ENCODE measurements at places on chromosomes 7 and 10.

DNA sequence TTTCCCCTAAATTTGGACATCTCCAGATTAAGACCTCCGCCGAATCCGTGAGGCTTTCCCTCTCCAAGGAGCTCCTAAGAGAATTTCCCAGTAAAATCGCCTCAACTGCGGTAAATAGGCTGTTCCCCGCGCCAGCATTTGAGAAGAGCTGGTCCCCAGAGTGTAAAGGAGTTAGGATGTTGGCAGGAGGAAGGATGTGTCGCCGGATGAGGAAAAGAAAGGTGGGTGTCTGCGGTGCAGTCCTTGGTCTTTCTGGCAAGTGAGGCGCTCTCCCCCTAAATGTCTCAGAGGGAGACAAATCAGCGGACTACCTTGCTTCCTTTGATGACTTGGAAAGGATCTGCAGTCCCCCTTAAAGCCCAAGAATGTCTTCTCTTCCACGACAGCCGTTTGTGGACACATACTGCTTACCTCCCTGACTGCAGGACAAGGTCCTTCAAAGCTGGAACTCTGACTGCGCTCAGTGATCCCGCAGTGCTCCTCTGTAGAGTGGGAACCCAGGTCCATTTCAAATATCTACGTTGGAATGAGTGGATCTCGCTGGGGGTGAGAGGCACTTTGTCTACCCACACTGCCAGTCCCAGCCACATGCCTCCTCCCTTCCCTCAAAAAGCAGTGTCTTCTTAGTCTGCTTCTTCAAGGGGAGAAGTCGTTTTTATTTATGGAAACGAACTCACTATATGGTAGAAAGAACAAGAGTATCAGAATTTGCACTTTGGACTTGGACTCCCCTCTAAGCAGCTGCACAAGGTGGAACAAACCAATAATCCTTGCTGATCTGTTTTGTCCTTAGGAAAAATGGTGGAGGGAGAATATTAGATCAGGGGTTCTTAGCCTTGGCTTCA is 1.1 kb upstream of the DLG5 start:
- no peak for DNase-seq

- DNase-seq = no peak
These were observed 2.1 kb upstream of the MBL2 start for GRCh38 chr10:52774600-52775106.

DNA sequence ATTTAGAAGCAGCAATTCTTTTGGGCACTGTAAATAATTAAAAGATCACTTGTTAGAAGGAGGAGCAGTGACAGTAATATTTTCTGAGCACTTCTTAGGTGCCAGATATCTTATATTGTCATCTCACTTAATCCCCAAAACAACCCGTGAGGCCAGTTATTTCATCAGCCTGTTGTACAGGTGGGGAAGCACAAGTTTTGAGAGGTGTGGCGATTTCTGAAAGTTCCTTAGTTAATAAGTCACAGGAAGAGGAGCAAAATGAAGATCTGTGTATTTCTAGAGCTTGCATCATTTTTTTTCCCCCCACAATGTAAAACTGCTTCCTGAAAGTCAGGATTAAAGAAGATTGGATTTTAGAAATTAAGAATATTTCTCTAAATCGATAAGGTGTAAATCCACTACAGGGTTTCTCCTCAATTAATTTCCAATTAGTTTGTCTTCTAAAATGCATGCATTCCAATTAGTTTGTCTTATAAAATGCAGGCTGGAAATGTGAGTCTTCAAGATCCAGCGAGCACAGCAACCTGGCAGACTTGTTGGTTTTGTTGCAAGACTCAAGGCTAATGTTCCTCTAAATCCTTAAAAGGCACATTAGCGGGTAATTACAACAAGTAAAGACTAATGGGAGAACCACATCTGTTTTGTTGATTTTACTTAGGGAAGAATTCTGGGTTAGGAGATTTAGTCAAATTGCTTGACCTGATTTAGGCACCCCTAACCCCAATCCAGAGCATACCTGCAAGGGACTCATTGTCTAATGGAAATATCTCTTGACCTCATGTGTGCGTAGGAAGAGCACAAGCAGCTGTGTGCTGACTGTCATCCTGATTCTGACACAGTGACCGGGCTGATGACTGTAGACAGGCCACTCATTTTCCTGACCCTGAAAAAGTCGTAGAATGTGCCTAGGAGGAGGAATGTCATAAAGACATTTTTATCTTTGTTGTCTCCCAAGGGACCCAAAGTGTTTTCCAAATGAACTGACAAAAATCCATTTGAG is 272.0 kb downstream of the BAMBI start:
- no peak for DNase-seq

- DNase-seq = no peak
These were observed 13.7 kb upstream of the ZNF786 start for GRCh38 chr7:149104214-149104613.

DNA sequence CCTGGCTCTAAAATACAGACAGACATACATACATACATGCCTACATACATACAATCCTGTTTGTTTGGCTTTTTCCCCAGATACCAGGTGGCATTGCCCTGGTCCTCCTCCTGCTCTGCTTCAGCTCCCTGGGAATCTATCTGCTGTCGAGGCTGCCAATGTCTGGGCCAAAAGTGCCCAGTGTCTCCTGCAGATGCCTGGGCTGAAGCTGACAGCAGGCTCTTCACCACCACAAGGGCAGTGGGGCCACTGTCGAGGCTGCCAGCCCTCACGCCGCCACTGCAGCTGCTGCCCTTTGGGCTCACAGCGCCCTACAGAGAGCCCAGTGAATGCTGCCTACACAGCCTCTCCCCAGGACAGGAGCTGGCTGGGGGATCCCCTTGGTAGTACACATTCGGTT is 18.0 kb upstream of the STN1 start:
- DNase-seq = no peak

DNA sequence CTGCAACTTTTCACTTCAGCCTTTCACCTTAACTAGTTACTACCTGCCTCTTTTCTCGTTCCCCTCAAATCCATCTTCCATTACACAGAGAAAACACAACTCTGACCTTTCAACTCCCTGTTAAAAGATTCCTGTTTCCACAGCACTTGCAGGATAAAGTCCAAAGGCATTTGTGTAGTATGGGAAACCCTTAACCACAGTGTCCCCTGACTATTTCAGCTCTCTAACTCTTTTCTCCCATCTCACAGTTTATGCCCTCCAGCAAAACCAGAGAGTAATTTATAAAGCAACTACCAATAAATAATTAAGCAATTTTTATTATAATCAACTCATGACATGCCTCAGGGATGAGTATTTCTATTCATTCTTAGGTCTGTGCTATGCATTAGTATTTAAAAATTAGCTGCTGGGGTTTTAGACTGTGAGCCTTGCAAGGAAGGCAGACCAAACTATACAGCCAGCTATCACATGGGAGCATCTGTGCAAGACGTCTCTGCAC is 51.0 kb downstream of the COL1A2 start:
- DNase-seq = no peak

GRCh38 chr7:44565795-44566559 is 7.7 kb downstream of the DDX56 start:
- DNase-seq = no peak

DNA sequence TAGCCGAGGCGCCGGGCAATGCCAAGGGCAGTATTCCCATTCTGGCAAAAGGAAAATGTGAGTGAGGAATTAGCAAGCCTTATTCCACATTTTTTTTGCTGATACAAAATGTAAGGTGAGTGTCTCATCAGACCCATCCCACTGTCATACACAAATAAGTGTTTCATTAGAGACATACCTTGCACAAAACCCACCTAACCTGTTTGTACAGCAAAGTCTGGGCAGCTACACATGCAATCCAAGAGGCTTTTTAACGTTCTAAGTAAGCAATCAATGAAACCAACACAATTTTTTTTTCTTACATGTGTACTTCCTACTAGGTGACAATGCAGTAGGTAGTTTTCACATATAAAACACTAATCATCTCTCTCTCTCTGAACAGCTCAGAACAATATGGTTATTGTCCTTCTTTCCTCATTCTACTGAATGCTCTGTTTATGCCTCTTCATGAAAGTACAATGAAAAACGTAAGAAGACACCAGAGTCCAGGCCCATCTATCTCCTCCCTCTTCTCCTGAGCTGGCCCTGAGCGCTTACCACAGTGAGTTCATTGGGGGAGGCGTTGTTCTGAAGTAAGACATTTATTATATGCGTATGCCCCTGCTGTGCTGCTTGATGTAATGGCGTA is 217.2 kb downstream of the ANK3 start:
- DNase-seq = no peak
